ENCODE measurements at places on chromosomes 4 and X.
A peak's percentile ranks its signal among the peaks of the same experiment; 100 is the strongest.

GRCh38 chr4:43271946-43272345 lies 379.4 kb downstream of the GRXCR1 start:
- DNase-seq, result no peak

- no peak for DNase-seq
Measured at GRCh38 chr4:20615486-20616260, 84.6 kb upstream of the PACRGL start.

DNA sequence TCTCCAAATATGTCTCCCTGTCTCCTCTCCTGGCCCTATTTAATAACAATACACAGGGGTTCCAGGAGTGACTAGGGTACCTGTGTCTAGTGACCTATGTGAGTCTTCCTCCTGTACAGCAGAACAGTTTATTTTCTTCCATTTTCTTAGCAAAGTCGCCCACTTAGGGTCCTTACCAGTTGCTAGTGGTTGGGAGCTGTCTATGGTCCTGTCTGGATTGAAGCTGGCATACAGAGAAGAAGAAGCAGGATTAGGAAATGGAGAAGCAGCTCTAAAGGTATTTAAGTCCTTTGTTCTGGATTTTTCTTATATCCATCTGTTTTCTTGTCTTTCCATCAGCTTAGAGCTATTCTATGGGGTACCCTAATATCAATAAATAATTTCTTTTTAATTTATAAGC lies 587.1 kb upstream of the CPEB2 start:
- DNase-seq, result no peak

- no peak for DNase-seq
Measured at GRCh38 chrX:40006106-40007017, 91.4 kb downstream of the BCOR start.

DNA sequence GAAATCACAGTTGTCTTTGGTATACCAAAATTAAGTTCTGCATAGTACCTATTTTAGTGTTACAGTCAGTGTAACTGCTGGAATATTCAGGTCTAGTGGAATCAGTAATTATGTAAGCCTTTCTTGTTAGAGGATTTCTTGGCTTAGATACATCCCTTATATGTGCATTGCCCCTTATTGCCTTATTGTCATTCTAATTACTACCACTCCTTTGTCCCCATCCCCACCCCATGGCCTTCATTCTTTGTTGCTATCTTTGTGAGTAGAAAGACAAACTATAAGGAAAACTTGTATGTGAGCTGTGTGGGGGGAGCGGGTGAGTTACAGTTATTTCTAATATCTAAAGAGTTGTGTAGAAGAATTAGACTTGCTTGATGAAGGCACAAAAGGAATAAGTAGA lies 36.9 kb upstream of the RPA4 start:
- no peak for DNase-seq

- no peak for DNase-seq
Measured at GRCh38 chr4:2290974-2291704, 29.2 kb upstream of the MXD4 start.

DNA sequence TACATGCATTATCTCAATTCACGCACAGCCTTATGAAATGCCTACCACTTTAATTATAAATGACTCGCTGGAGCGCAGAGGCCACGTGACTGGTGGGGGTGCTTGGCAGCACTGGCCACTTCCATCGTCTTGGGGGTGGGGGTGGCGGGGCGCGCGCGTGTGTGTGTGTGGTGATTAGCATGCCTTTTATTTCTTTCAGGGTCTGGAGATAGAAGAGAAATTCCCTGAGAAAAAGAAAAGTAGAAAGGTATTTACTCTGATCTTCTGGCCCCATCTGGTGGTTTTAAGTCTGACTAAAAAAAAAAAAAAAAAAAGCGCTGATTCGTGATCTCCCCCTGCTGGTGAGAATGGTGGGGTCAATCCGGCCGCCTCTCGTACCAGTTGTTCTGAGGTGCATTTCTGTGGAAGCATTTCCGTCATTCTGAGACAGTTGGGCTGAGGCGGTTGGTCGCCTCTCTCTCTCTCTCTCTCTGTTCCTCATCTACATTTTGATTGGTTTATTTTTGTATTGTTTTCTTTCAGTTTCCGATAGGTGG lies at the start of gene CCNB3:
CCNB3 (plus strand) TSS at position 402 of the 536 bp plus-strand sequence. CDS start 80,399 bp downstream, outside the sequence.
- peak; percentile 62 for DNase-seq

DNA sequence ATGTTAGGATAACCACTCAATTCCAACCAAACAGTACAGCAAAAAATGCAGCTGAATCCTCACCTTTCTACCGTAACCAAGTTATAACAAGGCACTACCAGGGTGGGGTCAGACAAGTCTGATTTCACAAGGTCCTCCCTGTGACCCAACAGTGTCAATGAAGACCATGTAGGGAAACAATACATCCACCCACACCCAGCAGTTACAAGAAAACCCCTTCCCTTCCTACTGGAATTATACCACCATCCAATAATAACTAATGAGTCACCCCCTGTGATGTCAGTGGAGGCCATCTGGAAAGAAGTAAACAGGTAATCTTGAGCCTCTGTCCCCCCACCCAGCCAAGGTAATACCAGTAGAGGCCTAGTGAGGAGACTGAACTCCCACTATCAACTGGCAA lies 117.6 kb downstream of the FGF16 start:
- no peak for DNase-seq

DNA sequence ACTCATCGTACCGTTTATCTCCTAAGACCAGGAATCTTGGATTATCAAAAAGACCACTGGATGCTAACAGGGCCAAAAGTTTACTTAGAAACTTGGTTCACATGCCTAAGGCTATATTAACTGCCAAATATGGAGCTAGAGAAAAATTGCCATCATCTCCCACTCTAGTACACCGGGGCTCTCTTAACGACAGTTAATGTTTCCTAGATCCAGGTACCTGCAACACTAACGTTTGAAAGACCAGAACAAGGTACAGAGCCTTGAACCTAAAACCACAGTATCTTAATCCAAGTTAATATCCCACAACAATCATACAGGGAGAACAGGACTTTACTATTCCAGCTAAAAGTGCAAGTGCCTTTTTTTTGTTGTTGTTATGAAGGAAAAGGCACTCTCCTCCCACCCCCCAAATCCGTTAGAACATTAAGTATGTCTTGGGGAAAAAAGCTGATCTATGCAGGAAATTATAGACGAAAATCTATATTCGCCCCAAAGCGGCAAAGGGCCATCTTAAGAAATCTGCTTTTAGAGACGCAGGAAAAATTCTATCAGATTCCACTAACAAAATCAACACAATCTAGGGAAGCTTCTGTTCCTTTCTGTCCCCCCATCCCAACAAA lies 1.3 kb downstream of the G3BP2 start:
- DNase-seq, result no peak

DNA sequence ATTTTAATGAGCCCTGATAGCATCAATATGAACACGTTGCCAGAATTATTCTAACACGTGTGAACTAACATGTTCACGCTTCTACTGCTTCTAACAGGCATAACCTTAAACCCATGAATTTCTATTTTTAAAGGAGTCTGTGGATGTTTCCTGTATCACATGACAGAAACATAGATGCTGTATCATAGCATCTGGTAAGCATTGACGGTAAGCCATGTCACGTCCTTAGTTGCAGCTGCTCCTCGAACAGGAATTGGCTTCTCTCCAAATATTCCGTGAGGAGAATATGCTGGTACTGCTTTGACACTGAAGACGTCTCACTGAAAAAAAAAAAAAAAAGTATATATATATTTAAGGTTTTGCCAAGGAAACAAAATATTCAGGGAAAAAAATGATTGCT lies 105.1 kb upstream of the MXRA5 start:
- no peak for DNase-seq

DNA sequence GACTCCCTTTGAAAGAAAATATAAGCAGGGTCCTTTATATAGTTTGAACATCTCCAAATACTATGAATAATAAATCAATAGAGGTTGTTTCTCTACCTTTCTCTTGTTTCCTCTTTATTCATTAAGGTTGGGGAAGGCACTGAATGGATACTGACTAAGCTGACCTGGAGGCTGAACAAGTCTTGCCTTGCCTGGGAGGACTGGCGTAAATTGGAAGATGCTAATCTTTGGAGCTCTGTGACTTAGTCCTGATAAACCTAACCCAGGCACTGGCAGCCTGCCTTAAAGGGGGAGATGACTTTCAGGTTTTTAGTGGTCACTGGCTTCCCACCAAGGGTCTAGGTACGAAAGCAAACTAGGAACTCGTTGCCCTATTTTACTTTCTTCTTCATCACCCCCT lies 10.5 kb downstream of the CCDC160 start:
- DNase-seq, result no peak

DNA sequence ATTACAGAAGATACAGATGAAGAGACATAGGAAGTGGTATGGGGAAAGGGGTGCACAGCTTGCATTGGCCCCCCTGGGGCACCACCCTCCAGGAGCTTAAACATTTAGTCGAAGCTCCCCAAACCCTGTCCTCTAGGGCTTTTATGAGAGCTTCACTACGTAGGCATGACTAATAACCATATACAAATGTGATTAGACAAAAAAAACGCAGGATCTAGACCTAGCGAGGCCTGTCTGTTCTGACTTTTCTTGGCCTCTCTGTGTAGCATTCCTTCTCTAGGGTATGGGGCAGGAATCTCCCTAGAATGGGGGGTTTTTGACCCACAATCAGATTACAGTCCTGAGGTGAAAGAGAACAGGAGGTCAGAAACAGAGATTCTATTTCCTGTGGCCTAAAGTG lies 293.7 kb upstream of the GALNTL6 start:
- DNase-seq, result no peak

- DNase-seq, result no peak
Measured at GRCh38 chrX:56462389-56462788, 101.0 kb upstream of the UBQLN2 start.

- no peak for DNase-seq
Measured at GRCh38 chr4:69878250-69878649, 18.3 kb upstream of the SULT1E1 start.

- DNase-seq, result no peak
Measured at GRCh38 chr4:130233377-130234047, 1137.6 kb downstream of the C4orf33 start.

DNA sequence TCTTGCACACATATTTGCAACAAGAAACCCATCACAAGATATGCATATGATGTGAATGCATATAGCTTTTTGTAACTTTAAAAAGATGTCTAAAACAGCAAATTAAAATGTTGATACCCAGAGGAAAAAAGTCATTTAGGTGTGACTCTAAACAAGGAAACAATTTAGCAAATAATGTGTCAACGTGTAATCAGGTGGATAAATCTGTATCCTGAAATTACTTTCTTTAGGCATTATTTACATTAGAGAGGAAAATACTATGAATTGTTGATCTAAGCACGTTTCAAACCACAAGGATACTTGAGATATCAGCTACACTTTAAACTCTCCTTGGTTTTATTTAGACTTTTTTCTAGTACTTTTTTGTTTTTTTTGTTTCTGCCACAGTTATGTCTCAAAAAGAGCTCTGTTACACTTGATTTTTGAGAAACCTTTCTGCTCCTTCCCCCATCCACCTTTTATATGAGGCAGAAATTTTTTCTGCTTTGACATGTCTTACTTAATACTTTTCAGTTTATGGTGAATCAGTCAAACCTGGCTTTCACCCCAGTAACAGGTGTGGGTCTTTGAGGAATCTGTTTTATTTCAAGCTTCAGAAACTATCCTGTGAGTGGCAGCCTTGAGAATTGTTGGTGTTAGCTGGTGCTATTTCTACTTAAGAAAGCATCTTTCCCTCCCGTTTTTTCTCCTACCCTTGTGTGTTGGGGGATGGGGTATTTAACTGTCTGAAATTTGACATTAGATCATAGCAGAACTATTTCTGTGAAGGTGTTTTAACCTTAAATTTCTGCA lies 1.9 kb downstream of the NPNT start:
- DNase-seq, result no peak

DNA sequence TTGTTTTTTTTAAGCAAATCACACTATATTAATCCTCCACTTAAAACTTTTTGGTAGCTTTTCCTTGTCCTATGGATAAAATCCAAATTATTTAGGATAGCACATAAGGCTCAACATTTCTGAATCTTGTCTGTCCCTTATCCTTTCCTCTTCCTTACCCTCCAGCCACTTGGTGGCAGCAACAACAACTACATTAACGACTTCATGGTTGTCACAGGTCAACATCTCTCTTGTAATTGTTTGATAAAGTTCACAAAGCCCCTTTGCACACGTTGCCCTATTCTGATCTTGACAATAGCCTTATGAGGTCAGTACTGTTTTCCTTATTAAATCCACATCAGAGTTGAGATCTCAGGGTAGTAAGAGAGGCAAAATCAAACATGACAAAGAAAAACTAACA lies 269.0 kb upstream of the PABPC4L start:
- no peak for DNase-seq

GRCh38 chrX:48475296-48475695 lies 703 bp upstream of the FTSJ1 start:
- no peak for DNase-seq

- DNase-seq, result no peak
Measured at GRCh38 chrX:107715331-107716117, 60.1 kb downstream of the TSC22D3 start.

DNA sequence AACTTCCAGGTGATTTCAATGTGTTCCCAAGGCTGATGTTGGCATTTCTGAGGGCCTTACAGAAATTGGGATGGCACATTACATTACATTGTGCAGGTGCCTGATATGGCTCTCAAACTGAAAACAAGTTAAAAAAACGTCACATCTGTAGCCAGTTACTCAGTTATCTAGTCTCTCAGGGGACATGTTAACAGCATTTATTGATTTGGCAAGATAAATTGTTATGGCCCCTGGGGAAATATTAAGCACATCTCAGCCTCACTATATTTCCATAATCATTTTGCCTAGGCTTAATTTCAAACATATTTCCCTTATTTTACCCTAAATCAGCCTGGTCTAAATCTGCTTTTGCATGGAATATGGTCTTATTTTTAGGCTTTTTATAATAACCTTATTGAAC lies 290.0 kb downstream of the IL15 start:
- no peak for DNase-seq

- no peak for DNase-seq
Measured at GRCh38 chr4:37388681-37389365, 144.3 kb downstream of the NWD2 start.

DNA sequence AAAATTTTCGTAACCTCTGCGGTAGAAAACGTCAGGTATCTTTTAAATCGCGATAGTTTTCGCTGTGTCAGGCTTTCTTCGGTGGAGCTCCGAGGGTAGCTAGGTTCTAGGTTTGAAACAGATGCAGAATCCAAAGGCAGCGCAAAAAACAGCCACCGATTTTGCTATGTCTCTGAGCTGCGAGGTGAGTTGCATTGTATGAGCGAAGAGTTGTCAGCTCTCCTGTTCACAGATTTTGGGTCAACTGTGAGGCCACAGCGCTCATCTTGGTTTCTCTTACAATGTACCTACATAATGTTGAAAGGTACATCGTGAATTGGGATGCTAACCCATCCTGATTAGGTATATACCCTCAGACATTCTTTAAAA lies 486 bp downstream of the CLCN3 start:
- no peak for DNase-seq

DNA sequence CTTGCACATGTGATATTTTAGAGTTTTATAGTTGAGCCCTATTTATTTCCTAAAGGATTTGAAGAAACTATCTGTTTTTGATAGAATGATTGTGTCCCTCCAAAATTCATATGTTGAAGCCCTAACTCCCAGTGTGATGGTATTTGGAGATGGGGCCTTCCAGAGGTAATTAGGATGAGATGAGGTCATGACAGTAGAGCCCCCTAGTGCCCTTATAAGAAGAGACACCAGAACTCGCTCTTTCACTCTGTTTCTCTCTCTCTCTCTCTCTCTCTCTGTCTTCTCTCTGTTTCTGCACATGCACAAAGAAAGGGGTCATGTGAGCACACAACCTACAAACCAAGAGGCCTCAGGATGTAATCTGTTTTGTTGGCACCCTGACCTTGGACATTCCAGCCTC lies 921.9 kb upstream of the DIAPH2 start:
- no peak for DNase-seq

Measured in NCI-H1436 (cell line).